ENCODE measurements at places on chromosomes 6 and 20.

DNA sequence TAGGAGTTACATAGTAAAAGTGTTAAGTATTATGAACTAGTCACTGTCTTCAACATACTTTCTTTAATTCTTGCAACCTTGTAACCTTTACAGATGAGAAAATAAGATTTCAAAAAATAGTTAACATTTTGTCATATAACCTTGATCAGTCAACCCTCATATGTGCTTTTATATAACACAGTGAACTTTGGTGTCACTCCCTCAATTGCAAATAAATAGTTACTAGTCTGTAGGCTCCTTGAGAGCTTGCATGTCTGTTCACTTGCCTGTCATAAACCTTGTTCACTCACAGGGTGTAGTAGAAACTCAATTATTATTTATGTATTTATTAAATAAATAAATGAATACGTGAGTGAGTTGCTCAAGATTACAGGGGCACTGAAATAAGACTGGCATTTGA lies 107.5 kb downstream of the QKI start:
- no peak for DNase-seq

DNA sequence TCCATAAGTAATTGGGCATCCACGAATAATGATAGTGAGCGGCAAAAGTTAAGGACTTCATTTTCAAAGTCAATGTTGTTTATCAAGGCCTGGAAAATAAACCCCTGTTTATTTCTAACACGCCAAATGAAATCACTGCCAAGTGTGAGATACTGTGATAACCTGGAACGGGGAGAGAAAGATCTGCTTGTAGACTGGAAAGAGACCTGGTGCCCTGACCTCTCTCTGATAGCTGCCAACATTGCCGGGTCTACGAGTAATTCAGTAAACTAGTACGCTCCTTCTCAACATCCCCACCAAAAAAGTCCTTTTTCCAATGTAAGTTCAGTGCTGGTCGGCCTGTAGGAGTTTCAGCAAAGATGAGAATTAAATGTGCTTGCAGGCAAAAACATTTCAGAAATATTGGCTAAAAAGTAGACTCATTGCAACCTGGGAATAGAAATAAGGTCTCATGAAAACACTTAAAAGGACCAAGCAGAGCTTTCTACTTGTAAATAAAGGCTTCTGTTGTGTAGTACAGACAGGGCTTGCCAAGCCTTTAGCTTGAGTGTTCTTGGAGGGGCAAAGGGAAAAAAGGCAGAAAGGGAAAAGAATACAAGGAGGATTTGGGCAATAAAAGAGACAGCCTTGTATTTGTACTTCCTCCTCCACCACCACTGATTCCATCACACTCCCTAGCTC lies 43.9 kb downstream of the PDE7B start:
- no peak for DNase-seq

- no peak for DNase-seq
Observed at GRCh38 chr6:161066511-161066910, 74.9 kb downstream of the MAP3K4 start.

DNA sequence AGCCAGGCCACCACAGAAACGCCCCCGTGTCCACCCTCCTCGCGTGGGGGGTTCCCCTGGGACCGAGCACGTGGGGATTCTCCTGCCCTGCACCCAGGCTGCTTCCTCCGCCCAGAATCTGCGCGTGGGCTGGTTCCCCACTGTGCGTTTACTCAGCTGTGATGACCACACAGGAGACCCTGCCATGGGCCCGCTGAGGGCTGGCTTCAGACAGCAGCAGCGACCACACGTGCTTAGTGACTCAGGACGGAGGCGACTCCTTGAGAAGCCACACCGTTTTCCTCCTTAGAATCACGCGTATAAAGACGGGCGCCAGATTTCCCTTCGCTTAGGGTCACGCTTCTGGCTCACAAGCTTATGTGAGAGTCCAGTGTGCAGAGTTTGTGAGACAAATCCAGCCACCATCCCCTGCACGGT lies 63.9 kb upstream of the PDE10A start:
- DNase-seq: no peak

- no peak for DNase-seq
Observed at GRCh38 chr6:101662111-101662897, 268.8 kb downstream of the GRIK2 start.

- no peak for DNase-seq
Observed at GRCh38 chr6:6818078-6818639, 229.6 kb downstream of the LY86 start.

DNA sequence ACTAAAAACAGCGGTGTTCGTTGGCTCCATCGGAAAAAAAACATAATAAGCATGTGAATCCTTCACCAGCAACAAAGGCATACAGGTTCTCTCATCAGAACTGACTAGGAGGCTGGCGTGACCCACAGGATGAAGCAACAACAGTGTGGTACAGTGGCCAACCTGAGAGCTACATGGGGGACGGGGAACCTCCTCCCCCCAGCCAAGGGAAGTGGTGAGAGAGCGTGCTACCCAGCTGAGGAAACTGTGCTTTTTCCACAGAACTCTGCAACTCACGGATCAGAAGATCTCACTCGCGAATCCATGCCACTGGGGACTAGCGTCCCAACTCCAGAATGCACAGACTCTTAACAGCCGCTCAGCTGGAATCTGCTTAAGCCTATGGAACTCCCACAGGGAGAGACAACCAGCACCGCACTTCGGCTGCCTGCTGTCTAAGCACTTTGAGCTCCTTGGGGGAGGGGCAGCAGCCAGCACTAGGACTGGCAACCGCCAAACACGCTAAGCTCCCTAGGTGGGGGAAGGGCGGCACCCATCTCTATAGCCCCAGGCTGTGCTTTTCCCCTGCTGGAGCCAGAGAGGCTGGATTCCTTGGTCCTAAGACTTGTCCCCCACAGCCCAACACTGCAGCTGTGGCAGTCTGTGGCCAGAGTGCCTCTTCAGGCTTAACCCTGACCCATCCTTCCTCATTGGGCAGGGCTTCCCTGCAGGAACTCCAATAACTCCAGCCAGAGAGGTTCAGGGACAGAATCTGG lies 538.3 kb upstream of the BTBD3 start:
- no peak for DNase-seq

DNA sequence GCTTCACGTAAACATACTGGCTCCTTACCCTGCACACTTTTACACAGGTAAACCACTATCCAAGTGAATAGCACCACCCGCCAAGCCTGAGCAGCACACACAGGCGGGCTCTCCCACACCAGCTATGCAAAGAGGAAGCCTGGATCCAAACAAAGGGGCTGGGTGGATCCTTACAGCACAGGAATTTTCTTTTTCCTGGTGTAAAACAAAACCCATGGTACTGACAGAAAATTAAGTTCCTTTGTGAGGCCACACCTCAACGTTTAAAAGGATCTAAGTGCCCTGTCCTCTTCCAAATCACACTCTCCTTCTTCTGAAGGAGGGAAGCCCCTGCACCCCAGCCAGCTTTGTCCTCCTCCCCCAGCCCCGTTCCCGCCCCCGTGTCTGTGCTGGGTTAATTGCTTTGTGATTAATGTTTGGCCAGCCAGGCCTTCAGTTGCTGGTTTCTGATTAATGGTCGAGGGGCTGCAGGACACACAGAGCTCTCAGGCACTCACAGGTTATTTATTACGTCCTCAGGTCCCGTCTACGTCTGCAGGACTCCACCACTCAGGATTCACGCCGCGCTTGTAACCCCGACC lies 6.1 kb downstream of the DACT2 start:
- no peak for DNase-seq

DNA sequence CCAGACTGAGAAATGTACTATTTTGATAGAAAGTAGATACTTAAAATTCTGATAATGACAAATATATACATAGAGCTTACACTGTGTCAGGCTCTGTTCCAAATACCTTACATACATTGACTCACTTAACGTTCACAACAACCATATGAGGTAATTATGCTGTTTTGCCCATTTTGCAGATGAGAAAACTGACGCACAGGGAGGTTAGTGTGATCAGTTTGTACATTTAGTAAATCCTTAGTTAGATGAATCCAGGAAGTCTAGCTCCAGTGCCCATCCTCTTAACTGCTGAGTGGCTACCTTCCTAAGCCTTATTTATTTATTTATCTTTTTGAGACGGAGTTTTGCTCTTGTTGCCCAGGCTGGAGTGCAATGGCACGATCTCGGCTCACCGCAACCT lies 23.3 kb upstream of the GTF3C6 start:
- DNase-seq: no peak

DNA sequence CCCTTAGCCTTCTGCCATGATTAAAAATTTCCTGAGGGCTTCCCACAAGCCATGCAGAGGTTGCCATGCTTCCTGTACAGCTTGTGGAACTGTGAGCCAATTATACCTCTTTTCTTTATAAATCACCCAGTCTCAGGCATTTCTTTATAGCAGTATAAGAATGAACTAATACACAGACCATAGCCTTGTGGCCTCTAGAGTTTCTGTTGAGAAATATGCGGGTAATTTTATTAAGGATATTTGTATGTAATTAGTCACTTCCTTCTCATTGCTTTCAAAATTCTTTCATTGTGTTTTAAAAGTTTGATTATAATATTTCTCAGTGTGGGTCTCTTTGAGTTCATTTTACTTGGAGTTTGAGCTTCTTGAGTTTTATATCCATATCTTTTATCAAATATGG lies 484.9 kb downstream of the COL12A1 start:
- no peak for DNase-seq

DNA sequence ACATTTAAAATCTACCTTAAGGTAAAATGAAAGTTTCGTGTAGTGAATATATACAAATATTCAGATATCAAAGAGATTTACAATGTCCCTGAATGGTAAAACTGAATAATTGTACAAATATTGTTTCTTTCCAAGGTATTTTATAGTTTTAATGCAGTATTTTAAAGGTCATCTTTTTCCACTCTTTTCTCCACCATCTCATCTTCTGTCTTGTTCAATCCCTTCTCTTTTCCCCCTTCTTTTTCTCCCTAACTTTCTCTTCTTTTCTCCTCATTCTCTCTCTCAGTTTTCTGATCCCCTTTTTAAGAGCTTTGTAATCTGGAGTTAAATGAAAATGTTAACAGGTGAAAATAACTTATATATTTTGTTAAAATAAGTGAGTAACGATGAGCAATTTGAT lies 126.9 kb downstream of the ADGRB3 start:
- DNase-seq: no peak

- DNase-seq: no peak
Observed at GRCh38 chr6:148990403-148990802, 243.6 kb downstream of the UST start.

DNA sequence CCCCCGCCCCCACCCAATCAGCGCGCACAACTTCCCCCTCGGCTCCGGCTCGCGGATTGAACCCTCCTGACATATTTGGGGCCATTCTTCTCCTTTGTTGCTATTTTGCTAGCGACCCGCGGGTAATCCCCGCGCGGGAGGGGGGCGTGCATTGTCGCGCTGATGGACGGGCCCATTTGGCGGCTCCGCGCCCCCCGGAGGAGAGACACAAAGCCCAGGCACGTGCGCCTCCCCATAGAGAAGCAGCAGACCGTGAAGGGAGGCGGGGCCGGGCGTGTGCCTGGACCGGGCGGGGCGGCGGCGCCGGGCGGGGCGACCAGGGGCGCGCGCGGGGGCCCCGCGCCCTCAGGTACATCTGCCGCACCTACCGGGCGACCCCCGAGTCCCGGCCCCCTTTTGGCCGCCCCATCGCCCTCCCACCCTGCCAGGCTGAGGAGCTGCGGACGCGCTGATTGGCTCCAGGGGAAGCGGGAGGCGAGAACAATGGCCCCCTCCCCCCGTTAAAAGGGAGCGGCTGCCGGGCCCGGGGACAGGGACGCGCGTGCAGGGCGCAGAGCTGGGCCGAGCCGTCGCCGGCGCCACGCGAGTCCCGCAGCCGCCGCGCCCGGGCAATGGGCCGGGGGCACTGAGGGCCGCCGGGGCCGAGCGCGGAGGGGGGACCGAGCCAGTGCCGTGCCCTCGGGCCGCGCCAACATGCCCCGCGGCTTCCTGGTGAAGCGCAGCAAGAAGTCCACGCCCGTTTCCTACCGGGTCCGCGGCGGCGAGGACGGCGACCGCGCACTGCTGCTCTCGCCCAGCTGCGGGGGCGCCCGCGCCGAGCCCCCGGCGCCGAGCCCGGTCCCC lies at the start of gene INSM1:
TSS of gene INSM1 (plus strand) at position 530 of the 843 bp plus-strand sequence. CDS start at position 694, 164 bp downstream.
- no peak for DNase-seq

GRCh38 chr20:50297498-50298376 lies 107.1 kb downstream of the CEBPB start:
- no peak for DNase-seq

DNA sequence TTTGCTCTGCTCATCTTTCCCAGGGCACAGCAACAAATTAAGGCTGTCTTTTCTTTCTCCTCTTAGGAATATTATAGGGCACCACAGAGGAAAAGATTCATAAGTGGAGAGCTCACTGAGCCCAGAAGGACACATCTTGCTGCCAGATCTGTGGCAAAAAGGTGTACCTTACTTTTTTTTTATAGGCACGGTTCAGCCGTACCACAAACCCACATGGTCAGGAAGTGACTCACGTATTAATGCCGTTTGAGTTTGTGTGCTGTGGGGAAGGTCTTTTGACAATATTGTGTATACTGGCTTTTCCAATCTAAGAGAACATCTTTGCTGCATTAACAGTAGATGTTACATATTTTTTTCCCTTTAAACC lies 28.4 kb downstream of the PAQR8 start:
- no peak for DNase-seq

DNA sequence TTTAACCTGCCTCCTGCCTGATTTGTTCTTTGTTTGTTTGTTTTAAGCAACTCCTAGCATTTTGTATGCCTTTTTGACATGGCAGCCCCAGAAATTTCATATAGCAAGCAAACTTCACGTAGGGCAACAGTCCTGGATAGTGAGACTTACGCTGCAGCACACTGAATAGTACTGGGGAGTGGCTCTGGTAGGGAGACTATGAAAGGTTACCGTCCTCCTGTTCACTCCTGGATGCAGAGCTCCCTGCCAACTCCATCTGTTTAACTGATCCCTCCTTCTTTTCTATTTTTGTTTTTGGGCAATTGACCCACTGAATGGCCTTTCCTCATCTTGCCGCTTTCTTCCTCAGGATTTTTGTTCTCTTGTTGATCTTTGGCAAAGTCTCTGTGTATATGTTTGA lies 44.5 kb upstream of the BMP6 start:
- DNase-seq: no peak

GRCh38 chr20:43919686-43920403 lies 5.2 kb downstream of the TOX2 start:
- DNase-seq: no peak

DNA sequence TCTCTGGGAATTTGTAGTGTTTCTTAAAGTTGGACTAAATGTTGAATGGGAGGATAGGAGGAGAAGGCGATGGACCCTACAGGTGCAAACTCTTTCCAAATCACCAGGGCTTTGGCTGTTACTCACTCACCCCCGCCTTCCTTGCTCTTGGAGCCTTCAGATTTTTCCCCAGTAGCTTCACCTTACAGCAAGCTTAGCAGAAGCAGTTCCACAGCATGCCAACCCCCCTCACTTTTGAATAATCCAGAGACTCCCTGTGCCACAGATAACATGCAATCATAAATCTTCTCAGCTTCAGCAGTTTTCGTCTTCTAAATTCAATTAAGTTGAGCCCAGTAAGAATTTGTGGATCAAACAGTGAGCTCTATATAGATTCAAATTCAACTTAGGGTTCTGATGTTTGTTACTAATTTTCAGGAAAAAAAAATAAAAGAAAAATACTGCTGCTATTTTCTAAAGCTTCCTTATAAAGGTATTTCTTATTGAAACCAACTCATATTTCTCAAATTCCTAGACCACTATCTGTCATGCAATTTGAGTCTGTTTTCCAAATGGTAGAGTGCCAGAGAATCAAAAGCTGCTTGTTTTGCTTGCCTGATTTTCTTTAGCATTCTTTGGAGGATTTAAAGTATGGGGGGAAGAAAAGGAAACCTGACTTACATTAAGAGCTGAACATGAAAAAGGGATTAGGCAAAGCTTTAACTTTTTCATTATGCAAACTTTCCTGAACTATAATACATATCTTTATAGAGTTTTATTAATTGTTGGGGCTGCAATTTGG lies 166.4 kb downstream of the EYA4 start:
- no peak for DNase-seq
